GM23248 (cell line): ENCODE measurements at places on chromosomes 1 and 21.
A peak's percentile ranks its signal among the peaks of the same experiment; 100 is the strongest.

DNA sequence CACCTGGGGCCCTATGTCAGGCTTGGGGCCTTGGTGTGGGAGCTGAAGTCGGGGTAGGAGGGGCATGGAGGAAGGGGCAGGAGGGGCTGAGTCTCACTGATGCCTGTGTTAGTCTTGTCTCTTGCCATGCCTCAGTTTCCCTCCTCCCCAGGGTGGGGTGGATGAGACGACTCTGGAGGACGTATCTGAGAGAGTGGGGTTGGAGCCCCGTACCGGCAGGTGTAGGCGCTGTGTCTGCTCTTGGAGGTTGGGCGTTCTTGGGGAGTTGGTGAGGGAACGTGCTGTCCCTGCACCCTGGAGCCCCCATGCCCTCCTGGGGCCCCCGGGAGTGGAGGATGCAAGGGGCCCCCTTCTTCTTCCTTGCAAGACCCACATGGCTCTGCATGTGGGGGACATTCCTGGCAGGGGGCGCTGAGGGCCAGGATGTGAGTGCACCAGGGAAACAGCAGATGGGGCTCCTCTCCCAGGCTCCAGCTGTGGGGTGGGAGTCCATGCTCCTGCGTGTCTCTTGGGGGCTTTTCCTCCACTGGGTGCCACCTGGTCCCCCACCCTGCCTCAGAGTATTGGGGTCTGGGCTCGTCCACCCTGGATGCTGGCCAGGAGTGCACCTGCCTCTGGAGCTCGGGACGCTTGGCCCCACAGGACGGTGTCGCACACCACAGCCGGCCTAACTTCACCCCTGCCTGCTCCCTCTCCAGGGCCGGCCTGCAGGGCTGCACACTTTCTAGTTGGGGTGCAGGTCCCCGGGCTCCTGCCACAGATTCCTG, 1.4 kb upstream of the TNFRSF14 start:
- no peak for DNase-seq

- peak; percentile 86 for DNase-seq
These were observed 67.9 kb downstream of the PHACTR4 start for GRCh38 chr1:28437264-28437923.

DNA sequence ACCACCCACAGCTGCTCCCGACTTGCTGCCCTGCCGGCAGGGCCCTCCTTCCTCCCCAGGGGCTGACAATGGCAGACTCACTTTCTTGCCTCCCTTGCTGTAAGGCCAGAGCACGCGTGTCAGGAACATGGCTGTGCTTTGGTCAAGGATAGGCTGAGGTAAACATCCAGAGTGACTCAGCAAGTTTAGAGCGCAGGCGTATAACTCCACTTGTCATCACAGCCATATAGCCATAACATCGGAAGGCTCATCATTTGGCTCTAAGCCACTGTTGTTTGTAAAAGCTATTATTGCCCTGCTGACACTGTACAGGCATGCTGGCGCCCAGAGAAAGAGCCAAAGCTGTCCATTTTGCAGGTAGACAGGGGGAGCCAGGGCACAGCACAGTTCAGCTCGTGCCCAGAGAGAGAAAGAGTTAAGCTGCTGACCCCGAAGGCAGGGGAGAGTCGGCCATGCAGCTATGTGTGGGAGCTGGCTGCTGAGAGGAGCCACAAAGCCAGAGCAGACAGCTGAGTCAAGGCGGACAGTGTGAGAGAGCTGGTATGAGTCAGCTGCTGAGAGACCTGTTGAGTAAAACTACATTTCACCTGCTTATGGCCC, 60.6 kb downstream of the GNG4 start:
- DNase-seq: peak; percentile 87

GRCh38 chr1:115837740-115838421, 3.0 kb downstream of the NHLH2 start:
- peak; percentile 28 for DNase-seq

GRCh38 chr1:43801203-43801602, 93.9 kb downstream of the ST3GAL3 start:
- DNase-seq: no peak

GRCh38 chr1:91065337-91065736, 43.5 kb upstream of the ZNF644 start:
- no peak for DNase-seq

- peak; percentile 92 for DNase-seq
These were observed 905 bp downstream of the BTBD19 start for GRCh38 chr1:44808938-44809917.

DNA sequence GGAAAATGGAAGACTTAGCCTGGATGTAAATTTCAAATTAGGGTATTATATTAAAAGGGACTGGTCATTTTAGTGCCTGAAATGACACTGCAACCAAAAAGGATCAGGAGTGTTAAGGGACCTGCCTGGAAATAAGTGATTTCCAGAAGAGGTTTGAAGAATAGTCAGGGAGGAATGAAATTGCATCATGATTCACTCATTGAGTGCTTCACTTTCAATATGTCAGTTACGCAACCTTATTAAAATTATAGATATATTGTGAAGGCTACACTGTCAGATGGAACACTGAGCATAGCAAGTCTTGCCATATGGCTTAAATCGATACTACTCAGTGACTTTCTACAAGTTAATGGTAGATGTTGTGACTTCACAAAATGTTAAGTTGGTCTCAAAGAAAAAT, 275.2 kb upstream of the DPYD start:
- peak; percentile 9 for DNase-seq

GRCh38 chr1:94247138-94248094, 10.0 kb upstream of the ARHGAP29 start:
- peak; percentile 79 for DNase-seq

DNA sequence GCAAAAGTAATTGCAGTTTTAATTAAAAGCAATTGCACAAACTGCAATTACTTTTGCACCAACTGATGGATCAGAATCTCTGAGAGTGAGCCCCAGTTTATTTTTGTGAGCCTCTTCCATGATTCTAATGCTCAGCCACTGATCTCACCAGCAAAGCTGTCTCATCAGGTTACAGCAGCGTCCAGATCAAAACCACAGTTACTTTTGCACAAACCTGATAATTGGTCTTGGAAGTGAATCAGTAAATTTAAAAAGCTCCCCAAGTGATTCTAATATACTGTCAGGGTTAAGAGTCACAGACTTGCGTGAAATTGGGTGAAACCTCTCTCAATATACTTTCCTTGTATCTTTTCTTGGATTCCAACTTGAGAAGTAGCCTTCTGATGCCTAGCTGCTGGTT, 13.5 kb upstream of the CR2 start:
- DNase-seq: no peak

DNA sequence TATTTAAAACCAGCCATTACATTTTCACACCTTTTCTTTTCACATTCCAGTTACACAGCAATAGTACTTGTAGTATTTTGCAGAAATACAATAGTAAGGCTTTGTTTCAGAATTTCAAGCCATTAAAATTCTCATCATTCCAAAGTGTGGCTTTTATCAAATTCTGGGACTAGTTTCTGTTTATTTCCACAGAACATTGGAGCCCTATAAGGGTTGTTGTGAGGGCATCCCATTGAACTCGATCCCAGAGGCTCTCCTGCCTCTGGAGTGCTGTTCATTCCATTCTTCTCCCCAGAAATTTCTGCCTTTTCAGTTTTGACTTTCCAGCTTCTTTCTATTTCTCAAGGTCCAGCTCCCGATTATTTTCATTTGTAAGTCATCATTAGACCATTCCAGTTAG, 645.5 kb downstream of the ADGRL2 start:
- no peak for DNase-seq

DNA sequence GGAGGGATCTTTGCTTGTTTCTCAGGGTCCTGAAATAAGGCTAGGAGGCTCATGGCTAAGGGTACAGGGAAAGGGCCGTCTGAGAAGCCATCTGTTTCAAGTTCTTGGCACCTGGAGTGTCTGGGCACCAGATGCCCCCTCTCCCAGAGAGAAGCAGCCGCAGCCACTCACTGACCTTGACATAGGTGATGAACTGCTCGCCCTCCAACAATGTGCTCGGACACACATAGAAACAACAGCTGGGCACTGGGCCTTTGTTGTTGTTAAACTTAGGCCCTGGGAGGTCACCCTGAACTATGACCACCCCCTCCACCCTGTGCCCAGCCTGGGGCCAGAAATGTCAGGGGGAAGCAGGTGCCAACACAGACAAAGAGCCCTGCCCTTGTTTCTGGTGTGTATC, 9.2 kb upstream of the TNNI1 start:
- no peak for DNase-seq
